CD4-positive, alpha-beta T cell treated with Interleukin-15 for 4 hours (primary cell): ENCODE measurements at places on chromosomes 1 and 21.

DNA sequence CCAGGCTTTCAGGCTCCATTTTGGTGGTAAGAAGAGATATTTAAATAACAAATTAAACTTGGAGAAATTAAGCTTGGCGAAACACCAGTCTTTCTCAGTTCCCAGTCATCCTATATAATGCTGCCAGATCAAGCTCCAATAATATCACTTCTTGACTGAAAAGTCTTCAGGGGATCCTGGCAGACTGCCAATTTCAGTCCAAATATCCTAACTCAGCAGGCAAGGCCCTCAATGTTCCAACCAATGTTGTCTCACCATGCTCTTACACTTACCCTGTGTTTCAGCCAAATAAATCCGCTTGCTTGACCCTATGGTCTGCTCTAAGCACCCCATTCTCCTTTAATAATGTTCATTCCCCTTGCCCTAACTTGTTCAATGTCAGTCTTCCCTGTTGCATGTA, 39.9 kb upstream of the BCL10 start:
- no peak for DNase-seq

- DNase-seq, result no peak
Observed at GRCh38 chr1:98964198-98964597, 40.5 kb downstream of the PLPPR5 start.

DNA sequence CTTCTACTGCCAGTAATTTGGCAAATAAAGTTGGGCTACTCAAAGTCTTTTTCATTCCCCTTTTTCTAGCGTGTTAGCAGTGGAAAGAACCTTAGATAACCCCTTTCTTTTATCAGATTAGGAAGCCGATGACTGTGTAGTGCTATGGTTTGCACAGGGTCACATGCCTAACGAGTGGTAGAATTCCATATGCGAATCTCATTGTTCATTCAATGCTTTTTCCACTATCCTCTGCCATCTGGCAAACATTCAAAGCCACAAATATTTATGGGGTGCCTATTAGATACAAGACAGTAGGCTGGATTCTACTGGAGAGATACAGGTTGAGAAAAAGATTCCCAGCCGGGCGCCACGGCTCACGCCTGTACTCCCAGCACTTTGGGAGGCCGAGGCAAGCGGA, 14.9 kb upstream of the IER5 start:
- DNase-seq, result no peak

GRCh38 chr1:35594005-35594760, 21.1 kb downstream of the TFAP2E start:
- no peak for DNase-seq

GRCh38 chr1:205074084-205074483, 10.2 kb downstream of the TMEM81 start:
- no peak for DNase-seq

GRCh38 chr1:184559117-184559713, 172.4 kb downstream of the C1orf21 start:
- DNase-seq, result no peak

DNA sequence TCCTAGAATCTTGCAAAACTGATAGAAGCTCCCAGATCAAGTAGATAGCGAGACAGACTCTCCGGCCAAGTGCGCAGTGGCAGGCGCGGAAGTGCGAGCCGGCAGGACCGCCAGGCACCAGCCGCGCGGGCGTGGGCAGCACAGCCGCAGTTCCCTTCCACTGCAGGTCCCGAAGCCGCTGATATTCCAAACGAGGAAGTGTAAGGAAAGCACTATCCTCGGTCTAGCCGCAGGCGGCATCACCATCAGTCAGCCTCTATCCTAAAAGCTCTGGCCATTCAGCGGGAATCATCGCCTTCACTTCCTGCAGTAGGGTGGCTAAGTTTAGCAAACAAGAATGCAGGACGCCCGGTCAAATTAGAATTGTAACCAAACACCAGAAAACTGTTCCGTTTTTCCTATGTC, 710 bp downstream of the GLRX2 start:
- DNase-seq, result no peak

- no peak for DNase-seq
Observed at GRCh38 chr1:57300186-57300585, 123.7 kb downstream of the DAB1 start.
